ENCODE measurements at places on chromosomes 13 and 19.

DNA sequence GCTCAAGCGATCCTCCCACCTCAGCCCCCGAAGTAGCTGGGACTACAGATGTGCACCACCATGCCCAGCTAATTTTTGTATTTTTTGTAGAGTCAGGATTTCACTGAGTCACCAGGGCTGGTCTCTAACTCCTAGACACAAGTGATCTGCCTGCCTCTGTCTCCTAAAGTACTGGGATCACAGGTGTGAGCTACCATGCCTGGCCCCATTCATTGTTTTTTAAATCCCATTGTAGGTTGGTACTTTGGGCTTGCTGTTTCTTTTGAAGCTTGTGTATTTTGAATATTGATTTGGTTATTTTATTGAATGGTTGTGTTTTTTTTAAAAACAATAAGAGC is 26.7 kb downstream of the ZMYM2 start:
- no peak for DNase-seq

DNA sequence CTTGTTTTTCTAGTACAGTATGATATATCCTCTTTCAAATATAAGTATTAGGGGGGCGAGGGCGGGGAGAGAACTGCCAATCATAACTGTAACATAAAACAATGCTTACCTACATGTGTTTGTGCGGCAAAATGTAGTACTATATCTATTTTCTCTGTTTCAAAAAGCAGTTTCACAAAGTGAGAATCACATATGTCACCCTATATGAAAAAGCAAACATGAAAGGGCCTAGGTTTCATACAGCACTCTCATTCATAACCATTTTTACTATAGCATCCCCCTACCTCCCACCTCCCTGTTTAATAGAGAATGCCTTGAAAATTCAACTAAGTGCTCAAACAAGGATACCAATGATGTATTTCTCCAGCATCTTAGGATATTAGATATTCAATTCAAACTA is 5.2 kb downstream of the TGDS start:
- DNase-seq = no peak

DNA sequence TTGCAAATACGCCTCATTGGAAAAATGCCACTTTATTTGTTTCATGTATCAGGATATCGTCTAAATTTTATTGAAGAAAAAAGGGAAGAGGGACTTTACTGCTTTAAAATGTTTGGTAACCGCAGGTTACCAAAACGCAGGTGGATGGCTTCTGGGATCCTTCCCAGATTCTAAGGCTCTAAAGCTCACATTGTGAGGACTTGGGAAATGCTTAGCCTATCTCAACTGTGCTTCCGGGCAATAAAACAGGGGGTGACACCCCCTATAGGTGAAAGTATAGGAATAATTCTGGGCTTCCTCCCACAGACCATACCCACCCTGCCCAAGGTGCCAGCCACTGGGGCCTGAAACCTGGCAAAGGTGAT is 73.2 kb upstream of the IPO5 start:
- DNase-seq = no peak

DNA sequence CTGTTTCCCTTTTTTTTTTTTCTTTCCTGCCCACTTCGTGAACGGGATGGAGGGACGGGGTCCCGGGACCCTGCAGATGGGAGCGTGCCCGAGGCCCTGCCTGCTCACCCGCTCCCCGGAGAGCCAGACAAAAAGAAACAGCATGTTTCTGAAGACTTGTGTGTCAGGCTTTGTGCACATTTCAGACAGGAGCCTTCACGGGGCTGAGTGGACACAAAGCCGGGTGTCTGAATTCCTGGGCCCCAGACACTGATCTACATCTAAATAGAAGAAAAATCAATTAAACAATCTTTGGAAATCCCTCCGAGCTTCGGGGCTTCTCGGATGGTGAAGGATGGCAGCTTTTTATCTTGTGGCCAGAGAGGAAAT is 4.2 kb downstream of the PGPEP1 start:
- DNase-seq = no peak

DNA sequence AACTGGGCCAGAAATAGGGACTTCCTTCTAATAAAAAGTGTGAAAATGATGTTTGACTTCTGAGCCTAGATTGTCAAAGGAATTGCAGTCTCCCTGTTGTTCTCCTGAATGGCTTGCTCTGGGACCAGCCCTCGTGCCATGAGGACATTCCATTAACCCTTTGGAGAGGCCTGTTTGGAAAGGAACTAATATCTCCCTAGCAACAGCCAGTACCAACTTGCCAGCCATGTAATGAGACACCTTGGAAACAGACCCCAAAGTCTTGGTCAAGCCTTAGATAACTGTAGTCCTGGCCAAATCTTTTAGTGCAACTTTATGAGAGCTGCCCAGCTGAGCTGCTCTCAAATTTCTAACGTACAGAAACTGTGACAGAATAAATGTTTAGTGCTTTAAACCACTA is 8.2 kb upstream of the SIAH3 start:
- DNase-seq = no peak

DNA sequence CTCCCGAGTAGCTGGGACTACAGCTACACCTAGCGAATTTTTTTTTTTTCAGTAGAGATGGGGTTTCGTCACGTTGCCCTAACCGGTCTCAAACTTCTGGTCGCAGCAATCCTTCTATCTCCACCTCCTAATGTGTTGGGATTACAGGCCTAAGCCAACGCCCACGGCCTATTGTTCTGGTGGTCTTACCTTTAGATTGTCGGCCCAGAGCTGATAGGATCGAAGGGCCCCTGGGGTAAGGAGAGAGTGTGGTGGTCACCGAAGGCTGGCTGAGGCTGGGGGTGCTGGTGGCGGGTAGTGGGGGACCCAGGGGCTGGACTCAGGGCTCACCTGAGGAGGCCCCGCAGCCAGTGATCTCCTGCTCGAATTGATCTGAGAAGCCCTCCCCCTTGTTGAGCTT is 7.0 kb downstream of the CRB3 start:
- no peak for DNase-seq
